ENCODE measurements at places on chromosomes 1 and 21.

DNA sequence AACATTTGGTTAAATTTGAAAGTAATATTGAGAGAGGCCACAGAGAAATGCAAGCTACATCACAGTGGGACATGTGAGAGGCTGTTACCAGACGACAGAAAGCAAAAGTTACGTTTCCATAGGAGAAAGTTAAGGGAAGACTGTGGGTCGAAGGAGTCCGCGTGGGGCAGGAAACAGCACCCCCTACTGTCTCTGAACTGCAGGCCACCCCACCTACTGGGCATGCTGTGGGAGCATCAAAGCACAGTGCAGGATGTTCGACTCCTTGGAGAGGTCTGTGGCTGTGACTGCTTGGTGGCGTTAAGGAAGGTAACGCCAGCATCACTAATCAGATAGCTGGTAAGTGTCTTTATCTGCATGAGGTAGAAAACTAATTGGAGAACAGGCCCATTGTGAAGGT is 123.9 kb downstream of the PTBP2 start:
- no peak for DNase-seq

DNA sequence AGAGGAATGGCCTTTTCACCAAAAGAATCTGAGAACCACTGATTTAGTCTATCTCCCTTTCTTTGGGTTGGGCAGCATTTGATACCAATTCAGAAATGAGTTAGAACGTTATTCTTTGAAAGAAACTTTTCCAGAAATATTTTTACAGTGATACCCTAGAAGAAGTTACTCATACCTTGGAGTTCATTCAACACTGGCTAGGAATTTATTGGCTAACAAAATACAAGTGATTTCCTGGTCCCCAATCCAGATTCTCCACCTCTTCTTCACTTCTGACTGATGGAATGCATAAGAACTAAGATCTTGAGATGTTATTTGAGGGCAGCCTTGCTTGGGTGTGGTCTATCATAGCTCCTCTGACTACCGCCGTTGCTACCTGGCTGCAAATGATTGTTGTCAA is 9.4 kb downstream of the C1orf162 start:
- DNase-seq = no peak

- no peak for DNase-seq
Observed at GRCh38 chr1:197914510-197914909, 2.7 kb upstream of the LHX9 start.

DNA sequence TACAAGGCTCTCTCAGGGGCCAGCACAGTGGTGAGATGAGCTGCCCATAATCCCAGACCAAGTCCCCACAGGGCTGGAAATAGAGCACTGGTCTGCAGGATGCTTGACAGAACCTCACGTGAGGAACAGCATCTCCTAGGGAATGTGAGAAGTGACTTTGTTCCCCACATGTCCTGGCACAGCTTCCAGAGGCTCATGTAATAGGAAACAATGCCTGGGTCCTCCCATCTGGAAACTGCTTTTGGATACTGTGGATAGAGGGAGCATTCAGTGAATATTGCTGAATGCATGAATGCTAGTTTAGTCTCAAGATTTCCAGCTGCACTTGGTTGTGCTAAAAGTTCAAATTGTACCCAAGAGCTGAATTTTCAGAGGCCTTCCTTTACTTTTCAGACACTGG is 146.2 kb downstream of the TNR start:
- DNase-seq = no peak

- no peak for DNase-seq
Observed at GRCh38 chr1:1599030-1599934, 653 bp downstream of the FNDC10 start.

GRCh38 chr1:64093941-64094340 is 109.5 kb upstream of the UBE2U start:
- DNase-seq = no peak

GRCh38 chr1:109025694-109026093 is 16.2 kb downstream of the WDR47 start:
- no peak for DNase-seq

DNA sequence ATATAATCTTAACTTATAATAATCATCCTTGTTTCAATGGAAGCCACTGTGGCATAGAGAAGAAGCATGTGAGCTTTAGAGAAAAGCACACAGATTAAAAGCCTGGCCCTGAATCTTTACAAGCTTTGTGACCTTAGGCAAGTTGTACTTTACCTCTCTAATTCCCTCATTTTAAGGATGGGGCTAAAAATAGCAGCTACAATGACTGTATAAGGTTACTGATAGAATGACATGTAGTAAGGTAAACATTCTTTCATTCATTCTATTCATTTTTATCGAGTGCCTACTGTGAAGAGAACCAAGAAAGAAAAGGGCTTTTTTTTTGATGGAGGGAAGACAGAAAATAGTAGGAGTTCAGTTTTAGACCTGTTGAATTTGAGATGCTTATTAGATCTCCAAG is 25.6 kb downstream of the CDKN2C start:
- no peak for DNase-seq

- no peak for DNase-seq
Observed at GRCh38 chr1:30745834-30746208, 11.8 kb downstream of the LAPTM5 start.
